CD4-positive, alpha-beta T cell treated with Interleukin-6 at 100 ng/mL for 8 hours (primary cell): ENCODE measurements at places on chromosomes 7 and 10.

GRCh38 chr10:1525354-1526162, 211.8 kb downstream of the ADARB2 start:
- no peak for DNase-seq

DNA sequence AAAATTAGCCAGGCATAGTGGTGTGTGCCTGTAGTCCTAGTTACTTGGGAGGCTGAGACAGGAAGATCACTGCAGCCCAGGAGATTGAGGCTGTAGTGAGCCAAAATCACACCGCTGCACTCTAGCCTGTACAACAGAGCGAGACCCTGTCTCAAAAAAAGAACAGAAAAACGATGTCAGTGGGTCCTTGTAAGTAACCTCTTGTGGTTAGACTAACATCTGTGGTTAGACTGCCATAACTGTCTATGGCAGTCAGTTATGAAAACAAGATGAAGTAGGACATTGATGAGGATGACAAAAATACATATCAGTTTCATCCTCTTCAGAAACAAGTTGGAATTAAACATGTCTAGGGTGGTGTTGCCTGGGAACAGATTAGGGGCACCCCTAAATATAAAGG, 53.3 kb downstream of the AKAP9 start:
- no peak for DNase-seq

- no peak for DNase-seq
These were observed 80.4 kb downstream of the ADK start for GRCh38 chr10:74231375-74231774.

GRCh38 chr10:14524691-14525324, 194.1 kb upstream of the FRMD4A start:
- DNase-seq: no peak

DNA sequence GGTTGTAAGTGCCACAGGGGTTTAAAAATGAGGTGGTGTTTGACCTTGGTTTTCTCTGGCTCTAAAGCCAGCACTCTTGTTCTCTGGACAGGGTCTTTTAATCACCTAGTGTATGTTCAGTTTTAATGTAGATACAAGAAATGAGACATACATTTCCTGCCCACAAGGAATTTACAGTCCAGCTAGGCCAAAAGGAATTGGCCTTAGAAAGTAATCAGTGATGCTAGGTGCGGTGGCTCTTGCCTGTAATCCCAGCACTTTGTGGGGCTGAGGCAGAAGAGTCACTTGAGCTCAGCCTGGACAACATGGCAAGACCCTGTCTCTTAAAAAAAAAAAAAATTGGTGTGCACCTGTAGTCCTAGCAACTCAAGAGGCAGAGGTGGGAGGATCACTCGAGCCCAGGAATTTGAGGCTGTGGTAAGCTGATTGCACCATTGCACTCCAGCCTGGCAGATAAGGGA, 100.2 kb downstream of the LRMDA start:
- DNase-seq: no peak

DNA sequence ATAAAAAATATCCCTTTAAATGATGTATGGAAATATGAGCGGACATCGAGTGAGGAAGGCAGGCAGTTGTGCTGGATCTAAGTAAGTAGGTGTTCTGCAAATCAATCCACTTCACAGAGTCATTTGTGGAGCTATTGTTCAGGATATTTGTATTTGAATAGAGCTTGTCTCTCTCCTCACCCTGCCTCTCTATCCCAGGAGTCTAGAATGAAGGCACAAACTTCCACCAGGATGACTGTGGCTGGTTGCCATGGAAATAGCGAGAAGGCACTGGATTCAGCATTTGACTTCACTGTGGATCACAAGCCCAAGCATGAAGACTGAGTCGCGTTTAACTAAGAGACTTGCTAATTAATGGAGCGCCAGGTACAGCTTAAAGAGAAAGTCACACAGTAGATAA, 53.2 kb downstream of the NPY start:
- no peak for DNase-seq

- DNase-seq: no peak
These were observed 97.5 kb upstream of the CCDC6 start for GRCh38 chr10:60003651-60004523.

- DNase-seq: no peak
These were observed 12.3 kb upstream of the MYPN start for GRCh38 chr10:68096913-68097516.

DNA sequence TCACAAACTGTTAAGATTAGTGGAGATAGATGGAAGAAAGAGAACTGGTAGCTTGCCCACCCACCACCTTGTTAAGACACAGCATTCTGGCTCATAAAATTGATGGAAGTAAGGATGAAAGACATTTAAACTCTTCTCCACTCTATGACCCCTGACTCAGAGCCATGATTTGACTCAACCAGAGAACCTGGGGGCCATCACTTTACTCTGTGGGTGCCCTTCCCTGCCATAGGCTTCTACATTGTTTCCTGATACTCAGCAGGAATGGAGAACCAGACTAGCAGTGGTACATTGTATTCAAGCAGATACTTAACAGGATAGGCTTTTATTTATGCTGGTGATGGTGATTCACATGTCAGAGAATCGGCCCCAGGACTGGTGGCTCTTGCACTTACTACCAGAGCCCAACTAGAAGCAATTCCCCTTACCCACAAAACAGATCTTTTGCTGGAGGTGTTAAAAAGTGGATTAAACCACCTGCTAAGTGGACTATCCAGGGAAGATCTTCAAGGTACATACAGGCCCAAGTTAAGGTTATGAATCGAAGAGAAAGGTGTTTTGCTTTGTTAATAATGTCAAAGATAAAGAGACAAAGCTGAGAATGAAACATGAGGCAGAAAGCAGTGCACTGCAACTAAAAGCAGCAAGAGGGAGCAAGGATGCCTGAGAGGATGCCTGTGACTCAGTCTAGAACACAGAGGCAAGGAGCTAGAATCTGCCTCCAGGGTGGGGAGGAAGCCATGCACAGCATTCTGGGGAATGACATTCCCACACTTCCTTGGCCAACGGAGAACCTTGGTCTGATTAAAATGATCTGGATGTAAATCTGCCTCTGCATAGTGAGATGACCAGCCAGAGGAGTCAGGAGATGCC, 36.0 kb upstream of the GLI3 start:
- no peak for DNase-seq

GRCh38 chr7:30172451-30172850, 37.7 kb downstream of the MTURN start:
- DNase-seq: no peak

DNA sequence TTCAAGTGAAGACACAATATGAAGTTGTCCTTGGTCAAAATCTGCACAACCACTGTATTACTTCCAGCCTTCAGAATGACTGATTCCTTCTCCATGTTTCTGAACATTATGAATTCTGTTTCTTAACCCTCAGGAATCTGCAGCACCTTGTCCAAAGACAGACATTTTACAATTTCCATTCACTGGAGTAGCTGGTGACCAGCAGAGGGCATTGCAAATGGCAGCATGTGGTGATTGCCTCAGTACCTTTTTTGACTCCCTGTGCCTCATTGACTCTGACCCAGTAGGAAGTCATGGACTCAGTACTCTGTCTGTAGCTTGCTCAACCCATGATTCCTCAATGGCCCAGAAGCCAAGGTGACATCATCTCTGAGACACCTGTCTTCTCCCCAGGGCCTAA, 879 bp upstream of the VPS41 start:
- no peak for DNase-seq

- no peak for DNase-seq
These were observed 448.5 kb upstream of the ANKRD30A start for GRCh38 chr10:36676756-36677430.

GRCh38 chr7:157267956-157268355, 68.8 kb upstream of the DNAJB6 start:
- DNase-seq: no peak

- DNase-seq: no peak
These were observed 26.8 kb downstream of the FAM133B start for GRCh38 chr7:92563345-92563744.

- no peak for DNase-seq
These were observed 4.3 kb downstream of the SNX8 start for GRCh38 chr7:2309889-2310331.

- DNase-seq: no peak
These were observed 49.8 kb downstream of the PODXL start for GRCh38 chr7:131506597-131506996.

DNA sequence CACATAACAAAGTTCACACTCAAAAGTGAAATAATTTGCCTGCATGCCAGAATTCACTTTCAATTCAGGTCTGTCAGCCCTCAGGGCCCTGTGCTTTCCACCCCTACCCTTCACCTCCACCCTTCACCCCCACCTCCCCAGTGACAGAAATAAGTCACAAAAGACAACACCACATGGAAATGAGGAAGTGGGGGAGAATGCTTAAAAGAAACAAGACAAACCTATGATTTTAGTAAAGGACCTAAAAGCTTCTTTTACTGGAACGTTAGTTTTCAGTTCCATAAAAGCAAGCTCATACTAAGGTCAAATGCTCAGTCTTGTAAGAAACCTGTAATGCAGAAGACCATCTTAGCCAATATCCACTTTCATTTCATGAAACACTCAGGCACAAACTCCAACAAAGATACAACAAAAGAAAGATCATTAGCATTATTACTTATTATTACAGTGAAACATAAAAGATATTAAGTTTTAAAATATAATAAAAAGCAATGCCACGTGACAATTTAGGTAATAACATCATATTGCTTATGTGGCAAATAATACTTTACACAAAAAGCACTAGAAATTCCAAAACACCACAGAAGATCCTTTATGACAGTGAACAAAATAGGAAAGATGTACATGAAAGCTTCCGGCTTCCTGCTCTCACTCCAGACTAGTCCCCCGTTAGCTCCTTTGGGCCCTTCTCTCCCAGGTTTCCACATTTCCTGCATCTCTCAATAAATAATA, 112.1 kb downstream of the LMBR1 start:
- DNase-seq: no peak

GRCh38 chr7:142025896-142026295, 30.2 kb downstream of the MGAM start:
- no peak for DNase-seq

DNA sequence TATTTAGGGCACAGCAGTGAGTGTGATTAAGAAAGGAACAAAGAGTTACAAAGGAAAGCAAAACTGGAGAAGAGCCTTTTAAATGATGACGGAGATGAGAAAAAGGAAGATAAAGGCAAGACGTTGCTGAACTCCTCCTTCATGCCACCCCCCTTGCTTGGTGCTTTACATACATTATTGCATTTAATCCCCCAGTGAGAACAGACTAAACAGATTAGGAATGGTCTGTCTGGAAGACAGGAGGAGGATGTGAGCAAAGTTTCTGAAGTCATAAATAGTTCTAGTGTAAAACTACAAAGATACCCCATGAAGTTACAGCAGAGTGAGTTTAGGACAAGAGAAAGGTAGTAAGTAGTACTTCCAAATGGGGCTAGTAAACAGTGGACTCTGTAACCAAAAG, 113.5 kb downstream of the PLCE1 start:
- no peak for DNase-seq

- DNase-seq: no peak
These were observed at the start of gene TMEM139 for GRCh38 chr7:143284591-143285469. Gene TMEM139 (plus strand): TSS chr7:143284958. CDS start chr7:143285958, 1,000 bp downstream.

- DNase-seq: no peak
These were observed 3.5 kb upstream of the GNGT1 start for GRCh38 chr7:93902777-93903423.

GRCh38 chr7:16417906-16418305, 3.4 kb downstream of the CRPPA start:
- no peak for DNase-seq
